Epithelial cell of proximal tubule (primary cell): ENCODE measurements at places on chromosomes 16 and 17. TPM values are rescaled to one million over a fixed set of nuclear protein-coding genes. Genes with fewer than 3 reads are reported as not detected.

GRCh38 chr17:82358465-82359350 lies at the start of gene TEX19:
Gene TEX19, plus strand, starts transcription at chr17:82359247. Its CDS starts 2,904 bp downstream, at chr17:82362151.
- DNase-seq = no peak

Gene CSH1
- not detected in 2 replicates for total RNA-seq

DNA sequence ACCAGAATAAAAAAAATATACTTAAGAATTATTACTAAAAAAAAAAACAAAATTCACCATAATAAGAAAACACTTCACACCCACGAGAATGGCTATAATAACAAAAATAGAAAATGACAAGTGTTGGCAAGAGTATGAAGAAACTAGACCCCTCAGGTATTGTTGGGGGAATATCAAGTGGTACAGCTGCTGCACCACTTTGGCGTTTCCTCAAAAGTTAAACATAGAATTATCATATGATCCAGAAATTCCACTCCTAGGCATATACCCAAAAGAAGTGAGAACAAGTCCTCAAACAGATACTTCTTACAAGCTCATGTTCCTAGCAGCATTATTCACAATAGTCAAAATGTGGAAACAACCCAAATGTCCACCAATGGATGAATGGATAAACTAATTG lies 26.3 kb downstream of the AMFR start:
- DNase-seq = no peak

DNA sequence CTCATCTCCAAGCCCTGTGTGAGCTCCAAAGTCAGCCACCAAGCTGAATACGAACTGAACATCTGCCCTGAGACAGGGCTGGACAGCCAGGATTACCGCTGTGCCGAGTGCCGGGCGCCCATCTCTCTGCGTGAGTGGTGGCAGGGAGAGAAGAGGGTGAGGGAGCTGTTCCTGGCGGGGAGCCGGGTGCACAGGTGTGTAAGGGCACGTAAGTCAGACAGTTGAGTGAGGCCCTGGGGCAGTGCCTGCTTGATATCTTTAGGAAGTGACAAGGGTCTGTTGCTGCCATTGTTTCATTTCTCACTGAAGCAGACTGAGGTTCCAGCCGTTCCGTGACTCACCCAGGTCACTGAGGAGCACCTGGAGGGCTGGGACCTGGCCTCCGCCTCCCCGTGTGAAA lies 12.4 kb downstream of the DEF8 start:
- no peak for DNase-seq

Gene CDH5
- 0.63 and 1.2 TPM in 2 replicates for total RNA-seq
